ENCODE measurements at places on chromosomes 12 and 14.

GRCh38 chr12:95177201-95177768, 40.0 kb downstream of the FGD6 start:
- no peak for DNase-seq

GRCh38 chr14:77097700-77098528, at the start of gene CIPC:
CIPC (plus strand) TSS chr14:77098258; CDS start chr14:77105709, 7,451 bp downstream.
- peak; percentile 100 for DNase-seq

- DNase-seq = no peak
Observed at GRCh38 chr12:52190860-52191729, 719 bp downstream of the KRT80 start.

- peak; percentile 33 for DNase-seq
Observed at GRCh38 chr12:2681450-2682205, 113.1 kb upstream of the FKBP4 start.

- DNase-seq = peak; percentile 54
Observed at GRCh38 chr14:59352961-59353360, 112.2 kb downstream of the GPR135 start.

- no peak for DNase-seq
Observed at GRCh38 chr12:2825132-2825531, 9.7 kb downstream of the NRIP2 start.

GRCh38 chr12:29102741-29103140, 46.3 kb upstream of the FAR2 start:
- no peak for DNase-seq

GRCh38 chr12:89789862-89790261, 81.2 kb upstream of the ATP2B1 start:
- no peak for DNase-seq

DNA sequence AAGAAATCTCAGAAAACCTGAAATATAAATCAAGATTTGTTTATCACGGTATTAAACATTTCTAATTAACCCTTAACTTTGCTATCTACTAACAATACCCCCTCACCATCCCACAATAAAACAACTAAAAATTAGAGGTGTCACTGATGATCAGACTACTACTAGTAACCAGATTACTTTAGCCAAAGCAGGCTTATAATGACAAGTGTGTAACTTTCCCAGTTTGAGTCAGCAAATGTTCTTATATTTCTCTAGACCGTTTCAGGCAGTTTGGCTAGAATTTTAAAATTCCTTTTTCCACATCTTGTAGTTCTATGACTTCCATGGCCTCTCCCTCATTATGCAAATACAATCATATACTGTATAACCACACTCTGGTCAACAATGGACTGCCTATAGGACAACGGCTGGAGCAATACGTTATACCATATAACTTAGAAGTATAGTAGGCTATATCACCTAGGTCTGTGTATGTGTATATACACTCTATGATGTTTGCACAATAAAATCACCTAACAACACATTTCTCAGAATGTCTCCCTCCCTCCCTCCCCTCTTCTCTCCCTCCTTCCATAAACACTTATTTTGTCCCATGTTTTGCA, 102.1 kb downstream of the DENND5B start:
- DNase-seq = no peak

DNA sequence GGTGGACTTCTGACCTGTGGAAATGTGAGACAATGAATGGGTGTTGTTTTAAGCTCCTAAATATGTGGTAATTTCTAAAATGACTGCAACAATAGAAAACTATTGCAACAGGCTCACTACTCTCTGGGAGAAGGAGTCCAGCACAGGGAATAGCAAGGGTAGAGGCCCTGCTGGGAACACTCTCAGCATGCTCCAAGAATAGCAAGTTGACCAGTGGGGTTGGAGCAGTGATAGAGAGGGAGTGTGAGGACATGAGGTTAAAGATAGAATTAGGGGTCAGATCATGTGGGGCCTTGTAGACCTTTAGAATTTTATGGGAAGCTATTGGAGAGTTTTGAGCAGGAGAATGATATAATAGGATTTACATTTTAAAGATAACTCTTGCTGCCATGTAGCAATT, 346.7 kb upstream of the CCDC196 start:
- DNase-seq = no peak

DNA sequence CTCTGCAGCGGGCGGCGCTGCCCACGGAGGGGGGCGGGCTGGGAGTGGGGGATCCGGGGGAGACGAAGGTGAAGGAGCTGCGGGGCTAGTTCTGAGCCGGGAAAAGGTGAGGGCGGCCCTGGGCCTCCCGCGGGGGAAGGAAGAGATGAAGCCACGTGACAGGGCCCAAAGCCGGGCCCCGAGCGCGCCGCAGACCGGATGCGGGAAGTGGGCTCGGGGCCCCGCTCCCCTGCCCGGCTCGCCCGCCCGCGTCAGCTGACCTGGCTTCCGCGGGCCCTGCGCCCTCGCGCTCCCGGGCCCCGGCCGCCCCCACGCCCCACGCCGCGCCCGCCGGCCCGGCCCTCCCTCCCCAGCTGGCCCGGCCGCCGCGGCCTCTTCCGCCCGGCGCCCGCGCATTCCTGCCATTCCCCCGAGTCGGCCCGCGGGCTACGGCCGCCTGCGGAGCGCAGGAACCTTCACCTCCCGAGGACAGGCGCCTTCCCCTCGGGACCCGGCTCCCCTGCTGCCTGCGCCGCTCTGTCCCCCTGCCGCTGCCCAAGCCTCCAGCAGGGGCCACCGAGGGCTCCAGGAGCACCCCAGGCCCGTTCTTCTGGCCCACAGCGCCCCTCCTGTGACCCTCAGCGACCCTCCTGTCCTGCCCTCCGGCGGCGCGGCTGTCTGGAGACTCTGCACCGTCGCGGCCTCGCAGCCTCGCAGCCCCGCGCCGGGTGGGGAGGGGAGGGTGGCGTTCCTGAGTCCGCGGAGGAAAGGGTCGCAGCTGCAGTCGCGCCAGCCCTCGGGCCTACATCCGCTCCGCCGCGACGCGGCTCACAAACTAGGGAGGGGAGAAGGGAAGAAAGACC, 20.4 kb downstream of the NINJ2 start:
- peak; percentile 83 for DNase-seq

DNA sequence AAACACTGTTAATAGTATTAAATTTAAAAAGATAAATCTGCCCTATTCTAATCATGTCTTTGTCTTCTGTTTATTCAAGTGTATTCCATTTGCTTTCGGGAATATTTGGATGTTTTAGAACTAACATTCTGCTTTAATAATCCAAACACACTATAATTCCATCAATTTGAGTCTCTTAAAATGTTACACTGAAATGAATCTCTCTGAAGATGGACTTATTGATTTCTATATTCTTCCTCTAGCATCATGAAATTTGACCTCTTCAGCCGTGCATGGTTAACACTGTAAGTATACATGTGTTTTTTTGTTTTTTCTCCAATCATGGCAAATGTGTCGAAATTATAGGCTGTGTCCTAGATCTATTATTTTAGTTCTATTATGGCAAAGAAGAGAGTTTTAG, 339.2 kb downstream of the ACSS3 start:
- DNase-seq = no peak

GRCh38 chr12:53048780-53049401, 974 bp upstream of the TNS2 start:
- DNase-seq = peak; percentile 75

GRCh38 chr14:51744372-51745130, 92.8 kb downstream of the FRMD6 start:
- DNase-seq = no peak

GRCh38 chr12:116697305-116697704, 40.6 kb downstream of the SPRING1 start:
- peak; percentile 65 for DNase-seq

- peak; percentile 85 for DNase-seq
Observed at GRCh38 chr12:57865084-57865751, 18.7 kb upstream of the CTDSP2 start.

- DNase-seq = no peak
Observed at GRCh38 chr14:92190768-92191167, 69.0 kb downstream of the CPSF2 start.

GRCh38 chr12:49624921-49625577, 1.7 kb downstream of the PRPF40B start:
- DNase-seq = no peak

GRCh38 chr12:62263966-62264365, 3.8 kb downstream of the USP15 start:
- no peak for DNase-seq

GRCh38 chr12:80912901-80913770, 24.6 kb downstream of the LIN7A start:
- DNase-seq = no peak

DNA sequence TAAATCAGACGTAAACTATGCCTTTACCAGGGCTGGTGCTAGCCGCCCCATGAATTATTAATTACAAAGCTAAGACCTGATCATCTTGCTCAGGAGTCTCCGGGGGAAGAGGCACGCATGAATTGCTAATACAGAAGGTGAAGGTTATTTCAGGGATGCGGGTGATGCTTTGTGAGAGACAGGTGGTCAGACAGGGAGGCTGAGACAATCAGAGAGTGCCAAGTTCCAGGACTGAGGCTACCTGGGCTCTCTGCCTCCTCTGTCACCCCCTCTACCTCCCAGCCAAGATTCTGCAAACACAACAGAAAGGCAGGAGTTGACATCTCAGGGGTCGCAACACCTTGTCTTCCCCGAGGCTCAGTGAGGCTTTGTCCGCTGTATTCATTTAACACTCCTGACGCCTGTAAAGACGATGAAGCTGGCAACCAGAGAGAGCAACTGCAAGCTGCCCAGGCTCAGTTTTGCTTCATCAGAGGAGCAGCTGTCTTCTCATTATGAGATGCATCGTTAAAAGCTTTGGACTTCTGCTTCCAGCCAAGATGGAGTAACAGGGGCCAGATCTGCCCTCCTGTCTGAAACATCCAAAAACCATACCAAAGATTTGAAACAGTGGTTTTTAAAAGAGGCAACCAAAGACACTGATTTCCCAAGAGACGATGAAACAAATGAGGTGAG, 46.6 kb downstream of the PRIMA1 start:
- peak; percentile 52 for DNase-seq

DNA sequence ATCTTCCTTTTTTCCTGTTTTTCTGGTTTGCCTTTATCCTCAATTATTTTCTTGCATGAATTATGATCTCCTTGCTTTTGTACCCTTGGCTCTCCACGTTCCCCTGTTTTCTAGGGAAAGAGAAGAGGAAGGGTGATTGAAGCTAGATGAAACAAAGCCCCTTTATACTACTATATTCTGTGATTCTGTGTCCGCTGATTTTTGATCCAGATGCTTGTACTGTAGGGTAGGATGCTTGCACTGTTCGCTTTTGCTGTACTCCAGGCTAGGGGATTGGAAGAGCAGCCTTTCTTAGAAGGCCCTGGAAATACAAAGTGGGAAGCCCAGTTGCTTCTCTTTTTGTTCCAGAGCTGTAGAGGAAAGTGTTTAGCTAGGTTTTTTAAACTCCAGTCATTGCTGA, 35.1 kb upstream of the KLHDC2 start:
- DNase-seq = no peak

GRCh38 chr12:109758426-109759420, 45.1 kb downstream of the FAM222A start:
- DNase-seq = no peak

GRCh38 chr12:109291521-109292341, 17.4 kb downstream of the FOXN4 start:
- DNase-seq = peak; percentile 97

- DNase-seq = peak; percentile 80
Observed at GRCh38 chr12:27975222-27976136, 2.9 kb upstream of the PTHLH start.

DNA sequence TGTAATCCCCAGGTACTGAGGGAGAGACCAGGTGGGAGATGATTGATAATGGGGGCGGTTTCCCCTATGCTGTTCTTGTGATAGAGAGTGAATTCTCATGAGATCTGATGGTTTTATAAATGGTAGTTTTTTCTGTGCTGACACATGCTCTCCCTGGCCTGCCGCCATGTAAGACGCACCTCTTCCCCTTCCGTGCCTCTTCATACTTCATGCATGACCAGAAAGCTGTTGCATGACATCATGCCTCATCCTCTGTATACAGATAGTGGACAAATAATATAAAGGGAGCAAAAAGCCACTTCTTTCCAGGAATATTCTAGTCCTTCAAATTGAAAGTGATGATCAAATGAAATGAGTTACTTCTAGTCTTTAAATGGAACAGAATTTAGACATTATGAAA, 47.3 kb upstream of the LRIG3 start:
- peak; percentile 21 for DNase-seq

- DNase-seq = no peak
Observed at GRCh38 chr12:113284751-113285150, 50.2 kb downstream of the SLC8B1 start.

DNA sequence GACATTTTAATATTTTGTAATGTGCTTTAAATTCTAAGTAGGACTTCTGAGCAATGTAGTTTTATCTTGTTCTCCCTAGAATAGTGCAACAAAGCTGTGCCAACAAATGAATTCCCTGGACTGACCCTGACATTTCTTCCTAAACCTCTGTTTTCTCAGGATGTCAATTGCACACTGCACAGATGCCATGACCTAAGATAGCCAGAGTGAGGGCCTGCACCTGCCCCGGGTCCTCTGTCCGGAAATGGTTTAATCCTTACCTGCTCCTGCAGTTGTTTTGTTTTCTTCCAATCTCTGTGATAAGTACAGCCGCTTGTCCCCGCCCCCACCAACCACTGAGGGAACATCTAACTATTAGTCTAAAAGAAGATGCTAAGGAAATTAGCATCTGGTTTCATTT, 831.5 kb downstream of the GALC start:
- no peak for DNase-seq

DNA sequence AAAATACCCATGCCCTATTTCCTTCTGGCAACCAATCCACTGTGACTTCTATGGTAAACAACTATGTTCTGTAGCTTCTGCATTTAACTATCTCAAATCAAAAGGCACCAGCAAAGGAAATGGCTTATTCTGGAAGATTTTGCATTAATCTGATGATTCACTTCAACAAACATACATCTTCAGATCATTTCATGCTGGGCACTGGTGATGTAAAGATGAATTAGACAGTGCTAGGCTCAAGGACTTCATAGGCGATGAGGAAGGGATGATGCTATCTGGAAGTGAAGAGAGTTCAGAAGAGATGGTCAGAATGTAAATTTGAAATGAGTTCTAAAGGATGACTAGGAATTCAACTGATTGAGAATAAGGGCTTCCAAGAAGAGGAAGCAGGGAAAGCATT, 363.3 kb downstream of the PAWR start:
- no peak for DNase-seq

- no peak for DNase-seq
Observed at GRCh38 chr12:62146318-62146717, 113.9 kb upstream of the USP15 start.

DNA sequence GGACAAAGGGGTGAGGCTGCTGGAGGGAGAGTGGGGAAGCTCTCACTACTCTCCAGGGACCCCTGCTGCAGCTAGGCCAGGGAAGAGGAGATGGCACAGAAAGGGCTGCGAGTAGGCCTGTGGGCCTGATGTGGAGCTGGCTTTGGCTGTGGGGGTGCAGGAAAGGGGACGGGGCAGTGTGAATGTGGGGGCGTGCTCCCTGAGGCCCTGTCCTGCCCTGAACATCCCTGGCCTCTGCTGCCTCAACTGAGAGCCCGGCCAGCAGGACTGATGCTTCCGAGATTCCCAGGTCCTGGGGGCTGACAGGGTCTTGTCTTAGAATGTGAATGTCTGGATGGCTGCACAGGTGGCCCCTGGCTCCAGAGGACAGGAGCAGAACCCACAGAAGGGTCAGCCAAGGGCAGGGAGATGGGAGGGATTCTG, 64.2 kb downstream of the CHGA start:
- no peak for DNase-seq

- DNase-seq = no peak
Observed at GRCh38 chr14:72380456-72380855, 448.2 kb downstream of the RGS6 start.

- no peak for DNase-seq
Observed at GRCh38 chr12:89185889-89186288, 166.4 kb downstream of the DUSP6 start.

GRCh38 chr12:130460611-130461446, 123.1 kb downstream of the PIWIL1 start:
- no peak for DNase-seq
